Body of pancreas (tissue), 4 donors: ENCODE measurements at places on chromosomes 7 and 10. TPM values are rescaled to one million over a fixed set of nuclear protein-coding genes. Genes with fewer than 3 reads are reported as not detected.

Gene KCP
- 0.33 TPM for total RNA-seq

Gene TAS2R5
- 0.99 TPM for total RNA-seq

- no peak for DNase-seq
Observed at GRCh38 chr10:107056182-107056581, 108.3 kb downstream of the SORCS1 start.

Gene ASB10
- total RNA-seq: not detected

GRCh38 chr7:36840904-36841303 is 116.6 kb upstream of the AOAH start:
- no peak for DNase-seq

Gene IDI2
- total RNA-seq: not detected

- no peak for DNase-seq
Observed at GRCh38 chr10:102900006-102900405, 18.1 kb upstream of the CNNM2 start.
